ENCODE measurements at places on chromosomes 12 and 14.

DNA sequence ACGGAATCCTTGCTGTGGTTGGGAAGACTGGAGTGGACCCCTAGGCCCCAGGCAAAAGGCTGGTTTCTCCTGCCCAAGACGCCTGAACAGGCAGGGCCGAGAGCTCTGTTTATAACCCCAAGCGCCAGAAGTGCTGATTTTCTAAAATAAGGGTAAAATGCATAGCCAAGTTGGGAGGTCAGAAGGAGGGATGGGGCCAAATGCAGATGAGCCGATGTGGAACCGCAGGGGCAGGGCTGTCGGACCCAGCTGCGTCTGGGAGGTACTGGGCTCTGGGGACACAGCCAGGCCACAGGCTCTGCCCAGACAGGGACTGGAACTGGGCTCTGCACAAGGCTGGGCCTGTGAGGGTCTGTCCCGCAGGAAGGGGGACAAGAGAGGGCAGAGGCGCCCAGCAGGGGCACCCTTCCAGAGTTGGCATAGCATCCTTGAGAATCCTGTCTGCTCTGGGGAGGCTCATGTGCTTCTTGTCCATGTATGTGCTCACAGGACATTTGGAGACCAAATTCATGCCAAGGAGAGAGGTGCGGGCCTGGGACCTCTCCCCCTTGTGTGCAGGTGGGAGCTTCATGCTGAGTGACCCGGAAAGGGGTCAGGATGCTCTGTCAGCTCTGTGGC is 49.1 kb downstream of the JAG2 start:
- DNase-seq, result no peak

GRCh38 chr12:26158078-26158764 is 33.4 kb upstream of the BHLHE41 start:
- no peak for DNase-seq

DNA sequence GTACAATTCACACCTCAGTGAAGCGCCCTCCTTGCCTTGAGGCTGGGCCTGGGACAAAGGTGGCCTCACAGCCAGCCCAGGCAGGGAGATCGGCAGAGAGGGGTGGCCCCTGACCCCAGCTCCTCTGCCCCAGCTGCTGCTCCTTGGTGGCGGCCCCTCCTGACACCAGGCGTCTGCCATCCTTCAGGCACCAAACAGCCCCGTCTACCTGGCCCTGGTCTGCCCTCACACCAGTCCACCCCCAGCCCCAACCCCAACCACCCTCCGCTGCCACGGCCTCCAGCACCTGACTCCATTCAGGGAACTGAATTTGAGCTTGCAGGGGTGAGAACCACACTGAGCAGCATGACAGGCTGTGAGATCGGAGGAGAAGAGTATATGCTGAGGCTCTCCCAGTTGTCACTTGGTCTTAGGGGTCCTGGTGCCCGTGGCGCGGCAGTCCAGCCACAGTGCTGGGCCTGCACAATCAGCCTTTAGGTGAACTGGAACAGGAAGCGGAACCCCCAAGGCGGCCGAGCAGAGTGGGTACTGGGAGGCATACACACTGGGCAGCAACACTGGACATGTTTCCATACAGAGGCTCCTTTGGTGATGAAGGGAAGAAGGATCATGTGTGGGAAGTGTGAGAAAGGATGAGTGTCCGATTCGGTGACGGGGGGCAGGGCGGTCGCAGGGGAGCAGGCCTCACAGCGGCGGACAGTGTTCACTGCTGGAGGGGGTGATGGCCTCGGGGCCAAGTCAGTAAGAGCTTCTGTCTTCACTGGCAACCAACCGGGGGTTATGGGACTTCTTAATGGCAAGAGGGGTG is 18.7 kb downstream of the ZFYVE21 start:
- no peak for DNase-seq

DNA sequence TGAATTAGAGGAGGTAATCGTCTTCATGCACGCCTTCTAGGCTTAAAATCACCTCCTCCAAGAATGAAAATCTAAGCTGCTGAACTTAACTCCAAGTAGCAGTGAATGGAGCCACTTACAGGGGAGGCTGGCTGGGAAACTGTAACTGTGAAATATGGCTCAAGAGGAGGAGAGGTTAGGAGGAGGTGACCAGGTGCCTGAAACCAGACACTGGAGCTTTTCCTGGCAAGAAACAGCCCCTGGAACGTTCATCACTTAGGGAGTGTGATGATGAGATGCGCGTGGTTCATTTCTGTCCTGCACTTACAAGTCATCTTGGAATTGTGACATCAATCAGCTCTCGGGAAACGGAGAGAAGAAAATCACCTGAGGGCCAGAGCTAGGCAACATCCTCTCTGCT is 62.3 kb upstream of the TMEM132C start:
- DNase-seq, result no peak

GRCh38 chr12:76998908-76999556 is 66.3 kb downstream of the E2F7 start:
- DNase-seq, result no peak

All from NCI-H1417 treated with DMSO at 0.1 percent for 48 hours (cell line).